ENCODE measurements at places on chromosomes 1 and 21.

GRCh38 chr1:51234721-51235425 lies 1.2 kb upstream of the RNF11 start:
- no peak for DNase-seq

DNA sequence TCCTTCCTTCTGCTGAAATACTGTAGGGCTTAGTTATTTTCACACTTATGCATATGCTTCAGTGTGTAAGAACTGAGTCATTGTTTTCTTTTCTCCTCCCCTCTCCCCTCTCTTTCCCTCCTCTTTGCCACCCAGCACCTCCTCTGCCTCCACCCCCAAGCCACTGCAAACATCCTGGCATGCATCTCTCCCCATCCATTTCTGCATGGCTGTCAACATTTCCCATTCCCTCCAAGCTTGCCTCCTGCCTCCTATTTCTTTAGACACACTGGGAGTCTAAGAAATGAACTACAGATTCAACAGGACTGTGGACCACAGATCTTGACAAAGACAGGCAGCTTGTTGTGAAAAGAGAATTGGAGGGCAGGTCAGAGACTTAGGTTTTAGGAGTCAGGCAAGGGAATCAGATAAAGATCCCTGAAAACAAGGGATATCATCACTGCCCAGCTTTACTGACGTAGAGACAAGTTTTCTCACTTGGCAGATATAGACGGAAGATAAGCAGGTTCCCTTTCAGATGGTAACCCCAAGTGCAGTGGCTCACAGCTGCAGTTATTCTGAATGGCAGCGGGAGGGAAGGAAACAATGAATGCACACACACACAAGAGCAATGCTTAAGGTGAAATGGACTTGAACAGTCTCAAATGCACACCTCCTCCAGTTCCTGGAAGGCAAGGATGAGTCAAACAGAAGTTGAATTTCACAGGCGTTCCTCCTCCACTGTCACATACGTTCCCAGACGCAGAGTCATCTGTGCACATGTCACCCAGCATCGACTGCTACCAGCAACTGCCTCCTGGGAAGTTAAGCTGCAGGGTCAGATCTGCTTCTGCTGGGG lies 56.1 kb downstream of the HIVEP3 start:
- peak; percentile 42 for DNase-seq

DNA sequence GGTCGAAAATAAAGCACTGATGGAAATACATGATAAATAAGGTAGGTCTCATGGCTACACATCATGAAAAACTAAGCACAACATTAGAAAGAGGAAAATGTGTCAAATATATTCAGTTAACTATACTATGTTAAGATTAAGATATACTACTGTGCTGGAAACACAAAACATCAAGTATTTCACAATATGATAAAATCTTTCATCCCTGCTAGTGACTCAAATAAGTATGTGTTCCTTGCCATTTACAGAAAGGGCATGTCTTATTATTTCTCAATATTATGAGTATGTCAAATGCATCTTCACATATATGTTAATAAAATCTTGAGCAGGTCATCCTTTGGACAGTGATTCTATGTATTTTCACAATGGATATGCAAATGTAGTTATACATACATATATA lies 1260.1 kb upstream of the ADGRL2 start:
- DNase-seq = no peak

- DNase-seq = no peak
These were observed 108.1 kb downstream of the NPHP4 start for GRCh38 chr1:5884110-5884509.

DNA sequence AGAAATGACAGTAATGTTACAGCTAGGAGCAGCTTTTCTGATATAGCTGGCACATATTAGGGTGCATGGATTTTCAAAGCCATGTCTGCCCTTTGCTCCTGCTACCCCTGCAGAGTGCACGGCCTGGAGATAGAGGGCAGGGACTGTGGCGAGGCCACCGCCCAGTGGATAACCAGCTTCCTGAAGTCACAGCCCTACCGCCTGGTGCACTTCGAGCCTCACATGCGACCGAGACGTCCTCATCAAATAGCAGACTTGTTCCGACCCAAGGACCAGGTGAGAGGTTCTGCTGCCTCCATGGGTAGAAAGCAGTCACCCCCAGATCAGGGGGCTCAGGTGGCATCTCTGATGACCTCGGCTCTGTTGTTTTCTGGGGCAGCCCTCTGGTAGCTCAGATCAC lies 9.8 kb downstream of the MTARC1 start:
- no peak for DNase-seq

GRCh38 chr1:42817976-42818375 lies 779 bp upstream of the SVBP start:
- DNase-seq = no peak

DNA sequence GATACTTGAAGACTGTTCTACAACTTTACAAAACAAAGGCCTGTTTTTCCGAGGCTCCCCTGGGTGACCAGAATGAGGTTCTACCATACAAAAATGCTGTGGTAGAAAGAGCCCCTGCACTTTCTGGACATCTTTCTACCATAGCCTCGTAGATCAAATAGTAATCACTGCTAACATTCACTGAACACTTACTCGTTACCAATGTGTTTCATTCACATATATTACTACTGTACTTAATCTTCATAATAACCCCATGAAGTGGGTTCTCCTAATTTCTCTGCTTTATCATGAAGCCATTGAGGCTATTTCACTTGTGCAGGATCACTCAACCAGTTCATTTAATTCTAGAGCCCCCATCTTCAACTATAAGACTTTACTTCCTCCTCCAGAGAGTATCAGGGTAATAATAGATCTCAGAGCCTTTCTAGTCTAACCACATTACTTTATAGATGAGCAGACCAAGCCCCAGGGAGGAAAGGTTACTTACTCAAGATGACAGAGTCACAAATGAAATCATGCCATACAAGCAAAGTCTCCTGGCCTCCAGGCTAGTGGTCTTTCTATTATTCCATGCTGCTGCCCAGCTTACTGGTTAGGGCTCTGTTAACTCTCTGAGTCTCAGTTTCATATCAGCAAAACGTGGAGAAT lies 46.7 kb upstream of the OSBPL9 start:
- no peak for DNase-seq

- no peak for DNase-seq
These were observed 17.5 kb upstream of the ECE1 start for GRCh38 chr1:21307663-21308305.

DNA sequence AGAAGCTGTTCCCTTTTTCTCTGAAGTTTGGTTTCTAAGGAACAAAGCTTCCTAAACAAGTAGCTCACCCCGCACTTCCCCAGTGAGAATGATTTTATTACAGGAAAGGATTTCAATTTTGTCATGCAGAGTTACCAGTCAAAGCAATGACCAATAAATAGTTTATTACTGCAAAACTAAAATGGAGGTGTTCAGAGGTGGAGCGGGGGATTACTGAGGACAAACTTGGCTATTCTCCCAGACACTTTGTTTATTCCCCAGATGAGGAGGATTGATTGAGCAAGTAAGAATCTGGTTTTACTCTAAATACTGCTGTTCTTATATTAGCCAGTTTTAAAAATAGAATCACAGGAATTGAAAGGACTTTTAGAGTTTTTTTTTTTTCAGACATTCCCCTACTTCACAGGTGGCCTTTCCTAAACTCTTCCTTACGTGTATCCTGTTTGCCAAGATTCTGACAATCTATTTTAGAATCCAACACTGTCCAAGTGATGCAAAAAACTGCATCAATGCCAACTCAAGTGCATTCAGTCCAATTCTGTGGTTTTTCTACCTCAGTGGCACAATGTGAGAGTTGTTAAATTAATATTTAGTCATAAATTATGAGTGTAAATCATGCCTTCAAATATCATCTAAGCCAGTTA lies 136.1 kb downstream of the TNFSF18 start:
- no peak for DNase-seq

GRCh38 chr1:176436251-176436650 lies 26.7 kb upstream of the PAPPA2 start:
- no peak for DNase-seq

DNA sequence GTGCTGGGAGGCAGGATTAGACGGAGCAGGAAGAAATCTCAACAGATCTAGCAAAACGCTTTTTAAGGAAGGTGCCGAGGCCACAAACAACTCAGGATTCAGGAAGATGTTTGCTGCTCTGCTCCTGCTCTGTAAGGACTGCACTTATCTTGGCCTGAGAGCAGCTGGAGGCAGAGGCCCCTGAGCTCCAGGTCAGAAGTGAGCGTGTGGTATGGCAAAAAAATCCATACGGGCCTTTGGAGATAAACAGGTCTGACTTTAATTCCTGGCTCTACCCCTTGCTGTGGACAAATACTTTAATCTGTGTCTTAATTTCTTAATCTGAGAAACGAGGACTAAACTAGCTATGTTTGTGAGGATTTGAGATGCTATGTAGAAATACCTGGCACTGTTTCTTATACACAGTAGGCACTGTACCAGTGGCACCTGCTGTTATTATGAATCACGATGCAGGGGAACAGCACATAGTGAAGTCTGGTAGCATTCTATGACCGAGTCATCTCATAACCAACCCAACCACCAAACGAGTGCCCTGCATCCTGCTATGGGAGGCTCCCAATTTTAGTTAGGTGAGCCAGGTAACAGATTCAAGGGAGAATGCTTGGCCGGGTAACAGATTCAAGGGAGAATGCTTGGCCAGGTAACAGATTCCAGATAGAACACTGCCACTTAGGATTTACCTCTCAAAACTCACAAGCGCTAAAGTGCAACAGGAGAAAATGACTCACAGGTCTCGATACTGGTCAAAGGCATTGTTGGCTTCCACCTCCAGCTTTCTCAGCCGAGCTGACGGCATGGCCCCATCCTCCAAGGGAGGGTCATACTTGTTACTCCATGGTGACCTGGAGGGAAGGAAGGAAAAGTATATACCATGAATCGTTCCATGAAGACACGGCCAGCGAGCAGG lies 65.9 kb downstream of the SLC66A1 start:
- no peak for DNase-seq

- DNase-seq = no peak
These were observed 24.8 kb downstream of the KDM1A start for GRCh38 chr1:23044035-23044434.

- DNase-seq = no peak
These were observed 144.1 kb upstream of the TNR start for GRCh38 chr1:175887521-175887920.

- DNase-seq = no peak
These were observed 51.7 kb downstream of the S1PR1 start for GRCh38 chr1:101288491-101288944.

- peak; percentile 52 for DNase-seq
These were observed 100.4 kb upstream of the ZNF281 start for GRCh38 chr1:200510228-200510623.

DNA sequence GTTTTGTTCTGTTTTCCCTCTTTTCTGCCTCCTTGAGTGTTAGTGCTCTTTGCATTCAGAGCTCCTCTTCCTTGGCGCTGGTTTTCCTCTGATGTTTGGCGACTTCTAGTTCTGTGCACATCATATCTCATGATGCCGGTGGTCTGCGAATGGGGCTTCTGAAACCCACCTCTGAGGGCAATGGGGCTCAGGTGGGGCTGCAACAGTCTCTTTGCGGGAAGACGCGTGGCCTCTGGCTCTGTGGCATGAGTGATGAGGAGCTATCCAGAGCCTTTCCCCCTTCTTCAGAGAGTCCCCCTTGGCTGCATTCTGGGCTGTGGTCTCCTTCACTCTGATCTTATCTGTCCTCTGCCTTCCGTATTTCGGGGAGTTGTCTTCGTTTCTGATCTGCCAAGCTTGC lies 39.0 kb downstream of the TNFRSF8 start:
- DNase-seq = no peak

DNA sequence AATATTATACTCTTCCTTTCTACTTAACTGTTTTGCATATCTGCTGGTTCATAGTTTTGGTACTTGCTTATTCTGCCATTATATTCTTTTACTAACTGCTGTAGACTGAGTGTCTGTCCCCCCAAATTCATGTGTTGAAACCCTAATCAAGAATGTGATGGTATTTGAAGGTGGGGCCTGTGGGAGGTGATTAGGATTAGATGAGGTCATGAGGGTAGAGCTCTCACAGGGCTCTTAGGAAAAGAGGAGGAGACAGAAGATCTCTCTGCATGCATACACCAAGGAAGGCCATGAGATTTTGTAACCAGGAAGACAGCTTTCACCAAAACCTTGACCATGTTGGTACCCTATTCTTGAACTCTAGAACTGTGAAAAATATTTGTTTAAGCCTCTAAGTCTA lies 354.1 kb upstream of the B3GALT2 start:
- no peak for DNase-seq

DNA sequence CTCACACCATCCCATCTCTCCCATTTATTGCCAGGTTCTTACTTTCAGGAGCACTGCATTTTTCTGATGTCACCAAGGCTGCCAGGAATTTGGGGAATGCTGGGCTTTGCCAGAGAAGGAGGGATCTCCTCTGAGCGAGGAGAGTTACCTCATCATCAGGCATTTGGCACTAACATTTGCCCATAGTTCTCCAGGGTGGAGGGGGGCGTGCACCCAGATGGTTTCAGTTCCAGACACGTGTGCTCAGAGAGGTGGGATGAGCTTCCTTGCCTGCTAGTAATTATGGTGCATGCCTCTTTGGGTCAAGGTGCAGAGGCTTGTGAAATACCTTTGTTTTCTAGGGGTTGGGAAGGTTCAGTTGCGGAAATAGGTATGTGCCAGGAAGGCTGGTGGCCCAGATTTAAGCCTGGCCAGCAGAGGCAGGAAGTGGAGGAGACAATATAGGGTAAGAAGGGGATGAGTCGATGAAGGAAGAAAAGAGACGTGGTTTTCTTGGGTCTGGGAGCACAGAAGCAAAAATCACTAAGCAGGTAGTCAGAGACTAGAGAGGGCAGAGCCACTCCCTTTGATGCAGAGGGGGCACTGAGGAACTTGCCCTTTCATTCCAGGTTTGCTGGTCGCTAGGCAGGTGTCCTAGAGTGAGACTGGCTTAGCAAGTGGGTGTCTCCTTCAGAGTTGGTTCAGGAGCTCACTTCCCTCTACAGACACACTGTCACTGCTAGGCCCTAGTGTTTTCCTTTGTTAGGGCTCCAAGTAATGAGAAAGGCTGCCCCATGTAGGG lies 7.2 kb downstream of the TUFT1 start:
- no peak for DNase-seq

DNA sequence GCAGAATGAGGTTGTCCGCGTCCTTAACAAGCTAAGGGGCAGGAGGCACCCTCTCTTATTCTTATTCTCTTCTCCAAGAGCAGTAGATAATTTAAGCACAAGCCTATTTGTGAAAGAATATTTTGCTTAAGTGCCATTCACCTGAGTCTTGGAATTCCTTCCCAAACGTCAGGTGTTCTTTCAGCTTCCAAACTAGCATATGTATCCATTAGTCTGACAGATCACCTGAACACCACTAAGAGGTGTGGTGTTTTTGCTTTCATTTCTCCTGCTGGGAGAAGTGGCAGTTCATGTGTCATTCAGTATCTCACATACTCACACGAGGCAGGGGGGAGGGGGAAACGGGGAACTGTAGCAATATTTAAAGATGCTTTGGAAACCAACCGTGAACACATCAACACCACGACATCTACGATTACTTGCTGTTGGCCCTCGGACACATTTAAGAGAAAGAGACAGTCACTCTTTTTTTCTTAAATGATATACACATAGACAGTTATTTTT lies 45.5 kb upstream of the RBM15 start:
- no peak for DNase-seq

GRCh38 chr1:45348020-45348419 lies 7.8 kb upstream of the MUTYH start:
- no peak for DNase-seq
